Cerebellar nuclear complex (tissue), 1 donor: ENCODE measurements at places on chromosomes 1 and 21.

- no peak for DNase-seq
Measured at GRCh38 chr1:214566158-214567104, 15.0 kb upstream of the PTPN14 start.

DNA sequence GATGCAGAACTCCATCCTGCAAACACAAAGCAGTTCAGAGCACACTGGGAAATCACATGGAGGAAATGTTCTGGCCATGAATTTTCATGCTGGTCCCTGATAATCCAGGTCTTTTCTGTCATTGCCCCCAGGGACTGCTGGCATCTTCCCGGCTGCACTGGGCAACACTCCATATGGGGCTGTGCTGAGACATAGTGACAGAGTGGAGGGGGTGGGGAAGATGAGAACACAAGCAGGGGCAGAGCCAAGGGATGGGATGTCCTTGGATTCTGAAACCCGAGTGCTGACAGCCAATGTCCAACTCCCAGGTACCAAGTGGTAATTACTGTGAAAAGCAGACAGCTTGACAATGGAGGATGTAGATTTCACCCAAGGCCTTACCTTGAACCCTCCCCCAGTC is 185.7 kb downstream of the HIVEP3 start:
- no peak for DNase-seq

DNA sequence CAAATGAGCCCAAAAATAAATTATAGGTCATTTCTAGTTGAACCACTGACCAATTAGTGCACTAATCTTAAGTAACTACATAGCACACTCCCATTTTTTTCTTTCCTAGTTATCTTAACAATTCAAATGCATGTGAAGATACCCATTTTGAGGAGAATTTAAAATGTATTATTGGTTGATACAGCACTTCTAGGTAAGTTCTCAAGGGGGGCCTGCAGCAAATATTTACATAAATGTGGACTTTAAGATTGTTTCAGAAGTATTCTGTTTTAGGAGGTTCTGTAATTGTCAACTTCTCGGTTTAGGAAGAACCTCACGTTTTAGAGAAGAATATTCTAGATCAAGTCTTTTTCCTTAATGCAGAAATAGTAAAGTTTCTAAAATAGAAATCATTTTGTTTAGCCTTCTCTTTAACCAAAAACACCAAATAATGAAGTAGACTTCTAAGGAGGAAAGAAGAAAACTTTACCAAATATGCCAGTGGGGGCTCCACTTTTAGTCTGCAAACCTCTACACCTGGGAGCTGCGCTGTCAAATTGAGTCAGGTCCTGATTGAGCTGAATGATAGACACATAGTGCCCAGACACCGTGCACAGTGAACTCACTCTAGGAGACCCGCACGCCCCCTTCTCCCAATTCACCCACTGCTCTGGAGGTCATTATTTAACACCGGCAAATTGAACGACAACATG is 144.4 kb downstream of the RUNX1 start:
- DNase-seq = no peak

DNA sequence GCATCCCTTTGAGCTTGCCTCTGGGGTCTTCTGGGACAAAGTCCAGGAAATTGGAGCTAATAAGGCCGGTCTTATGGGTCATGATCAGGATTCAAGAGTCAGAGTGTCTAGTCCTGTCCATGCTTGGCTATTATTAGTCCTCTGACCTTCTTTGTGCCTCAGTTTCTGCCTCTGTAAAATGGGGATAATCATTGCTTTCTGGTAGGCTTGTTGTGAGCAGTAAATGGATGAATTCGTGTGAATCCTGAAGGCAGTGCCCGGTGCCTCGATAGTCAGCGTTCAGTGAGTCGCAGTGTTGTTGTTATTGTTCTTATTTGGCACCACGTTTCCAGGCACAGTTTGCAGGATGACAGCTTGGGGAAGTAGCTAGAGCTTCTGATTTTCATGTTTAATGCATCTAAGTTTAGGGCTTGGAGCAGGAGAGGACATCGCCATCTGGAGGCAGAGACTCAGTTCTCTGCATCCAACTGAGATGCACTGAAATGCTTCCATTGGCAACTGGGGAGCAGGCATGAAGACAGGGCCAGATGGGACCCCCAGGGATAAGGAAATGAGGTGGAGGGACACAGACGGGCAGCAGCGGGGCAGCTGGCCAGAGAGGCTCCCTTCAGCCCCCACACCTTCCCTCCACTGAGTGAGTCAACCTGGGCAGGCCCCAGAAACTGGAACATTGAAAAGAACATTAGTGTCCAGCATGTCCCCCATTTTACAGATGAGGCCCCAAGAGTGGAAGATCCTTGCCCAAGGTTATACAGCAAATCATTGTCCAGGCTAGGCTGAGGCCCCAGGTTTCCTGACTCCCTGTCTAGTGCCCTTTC is 160.3 kb downstream of the PTPRU start:
- no peak for DNase-seq

DNA sequence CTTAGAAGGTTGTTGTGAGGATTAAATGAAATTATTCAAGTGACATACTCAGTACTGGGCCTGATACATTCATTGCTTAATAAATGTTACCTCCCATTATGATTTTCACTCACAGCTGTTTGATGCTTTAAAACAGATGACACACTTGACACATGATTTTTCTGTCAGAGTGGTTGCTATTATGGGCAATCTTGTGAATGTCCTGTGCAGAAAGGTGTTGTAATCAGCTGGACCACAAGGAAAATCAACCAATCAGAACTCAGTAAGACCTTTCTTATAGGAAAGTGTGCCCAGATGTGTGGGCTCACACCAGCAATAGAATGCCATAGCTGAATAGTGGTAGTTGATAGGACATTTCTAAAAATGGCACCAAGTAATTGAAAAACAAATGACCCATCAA is 23.5 kb downstream of the GJA5 start:
- no peak for DNase-seq

DNA sequence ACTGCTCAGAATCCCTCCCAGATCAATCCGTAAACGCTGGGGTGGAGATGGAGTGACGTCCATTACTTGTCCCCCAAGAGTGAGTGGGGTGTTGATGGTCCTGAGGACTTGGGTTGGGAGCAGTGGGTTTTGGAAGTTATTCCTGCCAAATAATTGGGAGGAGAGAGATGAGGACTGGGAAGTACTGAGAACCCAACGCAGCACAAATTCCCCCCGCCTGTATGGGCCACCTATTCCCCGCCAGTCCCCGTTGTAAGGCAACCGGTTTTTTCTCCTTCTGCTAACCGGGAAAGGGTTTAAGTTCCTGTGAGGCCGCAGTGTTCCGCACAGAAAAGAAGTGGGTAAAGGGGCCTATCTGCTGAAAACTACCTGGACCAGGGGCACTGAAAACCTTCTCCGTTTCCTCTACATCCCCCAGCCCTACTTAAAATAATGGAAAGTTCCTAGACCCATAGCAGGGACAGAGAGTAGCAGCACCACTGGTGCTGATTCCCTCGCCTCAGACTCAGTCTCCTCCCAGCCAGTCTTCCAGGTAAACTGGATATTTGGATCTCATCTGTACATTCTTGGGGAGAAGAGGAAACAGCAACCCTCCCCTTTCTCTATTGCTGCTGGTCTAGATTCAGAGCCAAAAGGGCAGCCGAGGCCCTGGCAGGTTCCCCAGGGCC is 738 bp downstream of the LURAP1 start:
- no peak for DNase-seq

- no peak for DNase-seq
Measured at GRCh38 chr1:41419584-41420295, 58.5 kb downstream of the FOXO6 start.

DNA sequence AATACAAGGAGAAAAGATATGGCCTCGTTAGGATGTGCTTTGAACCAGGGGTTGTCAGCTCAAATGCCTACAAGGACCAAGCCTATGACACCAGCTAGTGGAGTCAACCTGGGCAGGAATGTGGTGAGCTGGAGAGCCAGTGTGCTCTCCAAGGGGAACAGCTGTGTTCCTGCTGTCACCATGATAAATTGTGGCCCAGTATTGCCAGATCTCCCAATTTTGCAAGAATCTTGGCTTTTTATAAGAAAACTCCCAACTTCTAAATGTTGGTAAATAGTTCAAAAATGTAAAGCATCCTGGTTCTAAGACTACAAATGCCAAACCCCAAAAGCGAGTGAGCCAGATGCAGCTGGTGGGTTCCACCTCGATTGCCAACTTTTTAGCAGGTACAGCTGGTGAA is 391.1 kb downstream of the PLPP3 start:
- no peak for DNase-seq

GRCh38 chr1:93615582-93616150 is 66.0 kb downstream of the BCAR3 start:
- DNase-seq = no peak

GRCh38 chr1:7475691-7476090 is 295.4 kb upstream of the VAMP3 start:
- DNase-seq = no peak

- no peak for DNase-seq
Measured at GRCh38 chr1:84550826-84551225, 23.4 kb downstream of the CTBS start.

- no peak for DNase-seq
Measured at GRCh38 chr1:175530183-175530582, 213.2 kb downstream of the TNR start.

DNA sequence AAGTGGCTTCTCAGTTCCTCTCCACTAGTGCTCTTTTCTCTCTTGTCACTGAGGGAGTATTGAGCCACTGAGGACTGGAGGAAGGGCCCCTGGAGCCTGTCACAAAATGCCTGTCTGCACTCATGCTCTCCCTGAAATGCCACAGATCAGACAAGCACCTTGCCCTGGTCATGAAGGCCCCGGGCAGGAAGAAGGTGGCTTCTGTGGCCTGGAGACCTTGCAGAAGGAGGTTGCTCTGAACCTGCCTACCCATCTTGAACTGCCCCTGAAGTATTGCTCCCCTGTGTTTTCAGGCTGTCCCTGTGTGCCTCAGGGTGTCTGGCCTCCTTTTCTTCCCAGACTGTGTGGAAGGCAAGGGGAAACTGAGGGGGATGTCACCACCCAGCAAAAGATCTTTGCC is 3.1 kb downstream of the PKP1 start:
- DNase-seq = no peak
